Gastrocnemius medialis (tissue), 4 donors: ENCODE measurements at places on chromosomes 1 and 21.

- DNase-seq, result no peak
Measured at GRCh38 chr1:58904299-58905125, 120.7 kb upstream of the JUN start.

DNA sequence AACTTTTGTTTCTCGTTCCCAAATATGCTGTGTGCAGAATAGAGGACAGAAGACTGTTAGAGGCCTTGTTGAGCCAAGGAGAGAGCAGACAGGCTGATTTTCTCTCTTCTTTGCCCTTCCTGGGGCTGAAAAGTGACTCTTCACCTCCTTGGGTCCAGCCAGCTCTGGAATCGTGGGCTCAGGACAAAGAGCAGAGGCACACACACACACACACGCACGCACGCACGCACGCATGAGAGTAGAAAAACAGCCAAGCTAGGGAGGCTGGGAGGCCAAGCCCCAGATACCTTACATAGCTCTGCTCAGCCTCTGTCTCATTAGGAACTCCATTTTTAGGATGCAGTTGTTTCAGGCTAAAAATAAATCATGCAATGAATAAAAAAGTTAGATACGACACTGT, at the start of gene CASQ2:
Gene CASQ2, minus strand, starts transcription at position 166 of the 400 bp plus-strand sequence. CDS start 173 bp downstream, outside the sequence.
- no peak for DNase-seq

GRCh38 chr1:7953850-7954609, 7.5 kb upstream of the PARK7 start:
- peak; percentile 94 for DNase-seq

GRCh38 chr1:80799457-80799856, 1001.3 kb upstream of the ADGRL2 start:
- no peak for DNase-seq

- no peak for DNase-seq
Measured at GRCh38 chr1:19975423-19976193, 3.8 kb downstream of the PLA2G2A start.

DNA sequence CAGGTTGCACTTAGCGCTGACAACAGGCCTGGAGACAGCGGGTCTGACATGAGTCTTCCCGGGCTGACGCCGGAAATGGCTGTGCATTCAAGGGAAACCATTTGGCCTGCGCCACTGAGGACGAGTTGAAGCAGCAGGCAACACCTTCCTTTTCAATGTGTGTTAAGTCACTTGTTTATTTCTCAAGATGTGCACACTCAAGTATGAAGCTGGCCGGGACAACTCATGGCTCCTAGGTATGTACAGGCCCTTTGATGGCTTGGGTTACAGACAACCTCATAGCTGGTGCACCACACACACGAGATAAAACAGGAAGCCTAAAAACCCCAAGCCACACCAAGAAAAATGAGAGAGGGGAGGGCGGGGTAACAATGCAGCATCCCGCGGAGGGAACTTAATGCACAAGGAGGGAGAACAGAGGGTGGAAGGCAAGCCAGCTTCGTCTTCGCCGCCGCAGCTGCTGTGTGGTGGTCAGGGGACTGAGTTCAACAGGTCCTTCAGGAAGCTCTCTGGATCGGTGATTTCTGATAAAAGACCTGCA, 118.0 kb upstream of the IFFO2 start:
- DNase-seq, result no peak

- no peak for DNase-seq
Measured at GRCh38 chr1:34896612-34897011, 32.8 kb downstream of the DLGAP3 start.

GRCh38 chr1:1340791-1341548, 8.2 kb downstream of the DVL1 start:
- DNase-seq, result no peak

DNA sequence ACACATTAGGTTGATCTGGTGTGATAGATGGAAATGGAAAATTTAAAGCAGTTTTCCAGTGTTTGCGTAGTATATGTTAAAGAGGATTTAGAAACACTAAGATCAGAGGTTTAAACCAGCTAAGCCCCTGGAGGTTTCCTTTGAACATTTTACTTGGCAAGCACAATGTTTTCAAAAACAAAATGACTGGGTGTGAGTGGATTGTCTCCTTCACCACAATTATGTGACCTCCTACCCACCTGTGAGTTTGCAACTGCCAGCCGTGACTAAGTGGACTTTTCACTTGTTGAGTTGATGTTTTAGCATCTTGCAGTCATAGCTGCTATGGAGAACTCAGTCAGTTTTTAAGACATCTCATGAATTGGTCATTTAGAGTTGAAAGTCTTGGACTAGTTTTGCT, 4.7 kb downstream of the CCDC190 start:
- no peak for DNase-seq

GRCh38 chr1:216119600-216119999, 303.6 kb downstream of the USH2A start:
- DNase-seq, result no peak

GRCh38 chr1:207051191-207051943, at the start of gene YOD1:
YOD1 (minus strand) TSS chr1:207051208; CDS start chr1:207051030, 178 bp downstream.
- DNase-seq, result no peak

DNA sequence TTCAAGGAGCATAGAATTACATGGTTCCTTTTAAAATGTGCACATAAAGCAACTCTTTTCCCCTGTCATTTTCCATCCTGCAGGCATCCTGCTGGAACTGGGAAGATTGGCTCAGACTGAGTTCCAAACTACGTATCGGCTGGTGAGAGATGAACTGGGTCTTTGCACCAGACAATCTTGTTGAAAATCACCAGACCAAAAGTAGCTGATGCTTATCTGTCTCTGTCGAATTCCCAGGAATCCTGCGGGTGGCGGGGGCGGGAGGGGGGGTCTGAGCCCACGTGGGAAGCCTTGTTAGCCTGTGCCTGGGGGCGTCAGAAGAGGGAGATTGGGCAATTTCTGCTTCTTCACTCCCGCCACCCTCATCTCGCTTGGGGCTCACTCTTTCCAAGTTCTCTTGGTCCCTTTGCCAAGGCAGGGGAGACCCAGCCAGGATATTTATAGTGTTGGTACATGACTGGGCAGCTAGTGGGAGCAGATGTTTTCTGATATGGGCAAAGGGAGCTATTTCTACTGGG, 90.1 kb upstream of the SLC25A33 start:
- peak; percentile 90 for DNase-seq

GRCh38 chr21:46469275-46469674, 10.6 kb downstream of the DIP2A start:
- DNase-seq, result no peak

DNA sequence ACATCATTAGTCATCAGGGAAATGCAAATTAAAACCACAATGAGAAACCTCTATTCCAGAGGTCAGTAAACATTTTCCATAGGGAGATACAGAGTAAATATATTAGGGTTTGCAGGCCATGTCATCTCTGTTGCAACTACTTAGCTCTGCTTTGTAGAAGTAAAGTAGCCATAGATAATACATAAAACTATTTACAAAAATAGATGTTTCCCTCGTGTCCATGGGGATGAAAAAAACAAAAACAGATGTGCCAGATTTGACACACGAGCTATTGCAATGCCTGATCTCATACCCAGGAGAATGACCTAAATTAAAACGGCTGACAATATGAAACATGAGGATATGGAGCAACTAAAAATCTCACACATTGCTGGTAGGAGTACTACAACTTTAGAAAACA, 17.3 kb downstream of the LTN1 start:
- DNase-seq, result no peak

GRCh38 chr1:170332801-170333200, 187.0 kb downstream of the NTMT2 start:
- no peak for DNase-seq

- DNase-seq, result no peak
Measured at GRCh38 chr1:20935717-20936116, 148.6 kb upstream of the HP1BP3 start.

- DNase-seq, result no peak
Measured at GRCh38 chr1:3611170-3612019, at the start of gene MEGF6. MEGF6 (minus strand) TSS chr1:3611508; CDS start chr1:3611268, 240 bp downstream.

- DNase-seq, result no peak
Measured at GRCh38 chr1:245856944-245857531, 650.0 kb downstream of the SMYD3 start.

- DNase-seq, result no peak
Measured at GRCh38 chr1:201344206-201345080, 33.0 kb downstream of the TNNT2 start.

GRCh38 chr1:237736372-237737029, 154.2 kb downstream of the ZP4 start:
- no peak for DNase-seq

DNA sequence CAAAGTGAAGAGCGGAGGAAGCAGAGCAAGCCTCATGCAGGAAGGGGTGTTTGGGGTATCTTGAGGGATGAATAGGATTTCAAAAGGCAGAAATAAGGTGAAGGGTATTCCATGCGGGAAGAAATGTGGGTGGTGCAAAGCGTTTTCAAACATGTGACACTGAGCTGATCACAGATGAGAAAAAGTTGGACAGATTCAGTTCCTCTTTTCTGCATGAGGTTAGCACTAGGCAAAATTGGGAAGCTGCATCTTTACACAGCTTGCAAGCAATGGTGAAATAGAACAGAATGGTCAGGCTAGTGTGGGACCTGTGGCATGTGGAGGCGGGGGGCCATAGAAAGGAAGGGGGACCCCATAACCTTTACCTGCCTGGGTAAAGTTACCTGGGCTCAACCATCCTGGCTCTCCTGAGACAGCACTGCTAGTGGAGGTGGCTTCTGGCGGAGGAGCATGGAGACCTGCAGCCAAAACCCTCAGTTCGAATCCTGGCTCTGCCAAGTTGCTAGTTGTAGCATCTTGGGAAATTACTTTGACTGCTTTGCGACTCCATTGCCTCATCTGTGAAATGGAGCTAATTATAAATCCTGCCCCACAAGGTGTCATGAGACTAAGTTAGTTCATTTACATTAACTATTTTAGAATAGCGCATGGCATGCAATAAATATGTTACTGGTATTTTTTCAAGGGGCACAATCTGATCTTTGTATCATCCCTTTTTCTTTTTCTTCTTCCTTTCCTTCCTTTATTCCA, 16.4 kb downstream of the KCNA10 start:
- DNase-seq, result no peak

- DNase-seq, result no peak
Measured at GRCh38 chr21:32162727-32163320, 116.0 kb downstream of the MIS18A start.

GRCh38 chr1:8378981-8379470, 61.1 kb downstream of the SLC45A1 start:
- no peak for DNase-seq

DNA sequence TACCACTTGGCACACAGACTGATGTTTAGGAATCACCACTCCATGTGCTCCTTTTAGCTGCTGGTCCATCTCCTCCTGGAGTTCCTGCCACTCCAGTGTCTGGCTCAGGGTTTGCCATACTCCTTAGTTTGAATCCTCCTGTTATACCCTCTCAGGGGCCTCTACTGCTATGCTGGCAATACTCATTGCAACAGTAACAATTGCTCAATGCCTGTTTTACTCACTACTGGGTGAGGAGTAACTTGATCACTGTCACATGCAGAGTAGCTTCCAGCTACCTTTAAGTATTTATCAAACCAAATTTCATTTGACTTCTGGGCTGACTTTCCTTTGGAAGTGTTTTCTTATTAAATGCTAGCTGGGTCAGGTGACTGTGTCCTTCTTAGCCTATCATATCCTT, 107.2 kb upstream of the WLS start:
- no peak for DNase-seq

DNA sequence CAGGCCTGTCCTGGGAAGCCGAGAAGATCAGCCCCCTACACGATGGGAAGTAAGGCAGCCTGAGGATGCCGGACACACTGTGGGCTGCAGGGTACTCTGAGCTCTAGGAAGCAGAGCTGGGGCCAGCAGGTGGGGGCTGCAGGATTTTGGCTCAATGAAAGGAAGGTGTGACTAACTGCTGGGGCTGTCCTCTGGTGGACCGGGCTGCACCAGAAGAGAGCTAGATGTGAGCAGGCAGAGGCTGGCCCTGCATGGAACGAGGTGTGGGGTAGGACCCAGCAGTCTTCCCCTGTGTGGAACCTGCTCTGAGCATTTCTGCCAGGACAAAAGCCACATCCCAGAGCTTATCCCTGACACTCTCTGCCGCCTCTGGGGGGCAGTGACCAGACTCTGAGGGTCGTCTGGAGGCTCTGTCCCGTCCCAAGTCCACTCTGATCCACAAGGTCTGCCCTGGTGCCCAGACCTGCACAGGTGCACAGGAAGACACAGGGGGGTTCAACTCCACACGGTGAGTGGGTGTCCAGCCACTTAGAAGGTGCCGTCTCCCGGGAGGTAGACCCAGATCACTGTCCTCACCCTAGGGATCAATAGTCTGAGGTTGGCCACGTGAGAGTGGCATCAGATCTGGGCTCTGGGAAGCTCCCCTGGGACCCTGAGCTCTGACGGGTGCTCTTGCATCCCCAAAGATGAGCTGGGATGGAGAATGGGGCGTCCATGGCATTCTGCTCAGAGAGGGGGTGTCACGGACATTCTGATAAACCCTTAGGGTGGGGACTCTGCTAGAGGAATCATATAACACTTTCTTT, 187.6 kb upstream of the VAMP3 start:
- DNase-seq, result peak; percentile 3

DNA sequence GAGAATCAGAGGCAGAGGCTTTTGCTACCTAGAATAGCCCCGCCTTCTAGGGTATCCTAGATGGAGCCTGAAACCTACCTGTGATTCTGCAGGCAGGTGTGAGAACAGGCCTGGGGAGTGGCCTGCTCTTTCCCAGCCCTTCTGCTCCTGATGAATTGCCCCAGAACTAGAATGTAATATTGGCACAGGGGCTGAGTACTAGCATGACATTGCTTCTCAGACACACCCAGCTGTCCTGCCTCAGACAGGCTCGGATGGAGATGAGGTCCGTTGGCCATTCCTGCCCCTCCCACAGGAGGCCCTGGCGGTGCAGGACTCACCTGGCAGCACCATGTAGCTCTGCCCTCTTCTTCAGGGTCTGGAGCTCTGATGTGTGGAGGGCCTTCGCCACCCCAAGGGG, 237.6 kb downstream of the GRIK3 start:
- no peak for DNase-seq

DNA sequence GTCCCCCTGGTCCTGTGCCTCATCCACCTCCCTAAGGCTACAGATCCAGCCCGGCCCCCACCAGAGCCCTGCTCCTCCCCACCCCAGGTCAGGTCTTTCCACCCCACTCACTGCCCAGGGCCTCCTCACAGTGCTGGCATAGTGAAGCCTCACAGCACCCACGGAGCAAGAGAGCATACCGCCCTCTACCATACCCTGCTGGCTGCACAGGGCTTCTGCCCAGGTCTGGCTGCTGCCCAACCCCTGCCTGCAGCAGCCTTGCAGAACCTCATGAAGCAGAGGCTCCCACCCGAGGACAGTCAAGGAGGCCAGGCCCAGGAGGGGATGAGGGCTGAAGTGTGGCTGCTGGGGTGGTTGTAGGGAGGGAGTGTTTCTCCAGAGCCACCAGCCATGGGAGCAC, 19.7 kb upstream of the ARF1 start:
- DNase-seq, result no peak
